ENCODE measurements at places on chromosomes 4 and X. TPM values are rescaled to one million over a fixed set of nuclear protein-coding genes. Genes with fewer than 3 reads are reported as not detected.

LEF1 gene
- 7.7 TPM for total RNA-seq

OTC gene
- not detected for total RNA-seq

DCK gene
- total RNA-seq = 13.8 TPM

CXCL11 gene
- not detected for total RNA-seq

ODAM gene
- not detected for total RNA-seq

GJB1 gene
- not detected for total RNA-seq

AMBN gene
- not detected for total RNA-seq

EVC gene
- total RNA-seq = 69.1 TPM

TMEM47 gene
- total RNA-seq = 85.7 TPM

GC gene
- total RNA-seq = not detected

ZCCHC12 gene
- total RNA-seq = not detected

KLKB1 gene
- not detected for total RNA-seq

CT45A1 gene
- total RNA-seq = not detected

DNA sequence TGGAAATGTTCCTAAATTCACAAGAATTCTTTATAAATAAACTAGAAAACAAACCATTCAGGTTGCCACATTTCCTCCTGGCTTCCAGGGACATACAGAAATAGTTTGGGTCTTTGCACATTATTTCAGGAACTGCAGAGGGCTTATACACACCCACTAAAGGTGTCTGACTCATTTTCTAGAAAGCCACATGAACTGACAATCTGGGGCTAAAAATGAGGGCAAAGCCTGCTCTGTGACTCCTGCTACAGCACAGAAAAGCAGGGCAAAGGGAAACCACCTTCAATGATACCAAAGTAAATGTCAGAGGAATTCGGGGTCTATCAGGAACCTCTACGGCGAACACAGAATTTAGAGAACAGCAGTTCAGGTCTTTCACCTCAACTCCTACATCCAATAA is 112.2 kb upstream of the MAP3K15 start:
- no peak for DNase-seq

DNA sequence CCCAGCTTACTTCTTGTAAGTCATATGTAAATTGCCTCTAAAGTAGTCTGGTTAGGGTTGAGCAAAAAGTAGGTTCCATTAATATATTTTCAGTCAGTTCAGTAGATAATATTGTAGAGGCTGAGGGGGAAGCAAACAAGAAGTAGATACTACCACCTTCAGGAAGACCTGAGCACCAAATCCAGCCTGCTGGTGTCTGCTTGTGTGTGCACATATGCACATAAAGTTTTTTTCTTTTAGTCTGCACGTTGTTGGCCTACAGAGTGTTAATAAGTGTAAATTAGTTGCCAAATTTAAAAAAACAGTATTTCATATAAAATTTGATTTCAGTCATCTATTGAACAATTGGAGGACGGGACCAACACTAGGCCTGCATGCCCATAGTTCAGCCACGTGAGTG is 76.7 kb downstream of the CCKAR start:
- DNase-seq = no peak

DNA sequence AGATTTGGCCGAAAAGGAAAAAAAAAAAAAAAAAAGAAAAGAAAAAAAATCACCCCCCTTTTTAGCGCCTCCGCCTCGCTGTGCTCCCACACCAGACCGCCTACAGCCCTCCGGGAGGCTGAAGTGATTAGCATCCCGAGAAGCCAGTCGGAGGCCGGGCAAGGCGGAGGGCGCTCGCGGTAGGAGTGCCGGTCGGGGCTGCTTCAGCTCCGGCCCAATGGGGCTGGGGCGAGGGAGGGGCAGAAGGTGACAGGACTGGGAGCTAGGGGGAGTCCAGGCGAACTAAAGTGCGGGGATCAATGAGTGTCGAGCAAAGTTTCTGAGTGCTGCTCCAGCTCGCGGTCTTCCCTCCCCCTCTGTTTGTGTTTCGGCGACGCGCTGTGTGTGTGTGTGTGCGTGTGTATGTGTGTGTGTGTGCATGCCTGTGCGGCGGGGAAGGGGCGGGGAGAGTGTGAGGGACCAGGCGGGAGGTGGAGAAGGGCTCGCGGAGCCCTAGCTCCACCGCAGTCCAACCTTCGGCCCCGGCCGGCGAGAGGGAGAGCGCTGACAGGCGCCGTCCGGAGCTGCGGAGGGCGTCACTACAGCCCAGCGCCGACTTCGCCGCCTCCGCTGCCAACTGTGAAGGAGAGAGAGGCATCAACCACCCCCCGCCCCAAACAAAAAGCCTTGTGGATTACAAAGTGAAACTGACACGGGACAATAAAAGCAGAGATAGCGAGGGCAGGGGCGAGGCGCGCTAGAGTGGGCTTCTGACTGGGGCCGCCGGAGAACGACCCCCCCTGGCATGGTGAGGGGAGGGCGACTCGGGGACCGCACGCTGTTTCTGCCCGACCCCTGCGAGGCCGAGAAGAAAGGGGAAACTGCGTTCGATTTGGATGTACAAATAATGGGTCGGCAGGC is at the start of gene FAT4:
Gene FAT4, plus strand, starts transcription at position 280 of the 900 bp plus-strand sequence. CDS start 1,457 bp downstream, outside the sequence.
- DNase-seq = peak; percentile 97

DNA sequence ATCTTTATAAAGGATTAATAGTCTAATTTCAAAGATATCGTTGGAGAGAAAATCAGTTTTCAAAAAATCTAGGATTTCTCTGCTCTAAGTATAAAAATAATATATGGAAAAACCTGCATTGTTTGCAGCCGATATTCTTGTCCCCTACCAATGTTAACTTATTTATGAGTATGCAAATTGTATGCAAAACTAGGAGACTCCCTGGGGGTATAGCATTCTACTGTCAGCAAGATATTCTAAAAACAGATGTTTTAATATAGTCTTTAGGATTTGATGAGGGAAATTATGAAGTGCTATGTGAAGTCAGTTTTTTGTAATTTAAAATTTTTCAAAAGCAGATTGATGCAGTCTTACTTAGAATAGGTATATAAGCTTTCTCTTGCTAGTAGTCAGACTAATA is 40.9 kb downstream of the GK2 start:
- DNase-seq = no peak

- DNase-seq = peak; percentile 45
Measured at GRCh38 chrX:139776599-139776998, 68.6 kb upstream of the MCF2 start.

- no peak for DNase-seq
Measured at GRCh38 chr4:34417160-34417559, 1827.2 kb downstream of the ARAP2 start.

DNA sequence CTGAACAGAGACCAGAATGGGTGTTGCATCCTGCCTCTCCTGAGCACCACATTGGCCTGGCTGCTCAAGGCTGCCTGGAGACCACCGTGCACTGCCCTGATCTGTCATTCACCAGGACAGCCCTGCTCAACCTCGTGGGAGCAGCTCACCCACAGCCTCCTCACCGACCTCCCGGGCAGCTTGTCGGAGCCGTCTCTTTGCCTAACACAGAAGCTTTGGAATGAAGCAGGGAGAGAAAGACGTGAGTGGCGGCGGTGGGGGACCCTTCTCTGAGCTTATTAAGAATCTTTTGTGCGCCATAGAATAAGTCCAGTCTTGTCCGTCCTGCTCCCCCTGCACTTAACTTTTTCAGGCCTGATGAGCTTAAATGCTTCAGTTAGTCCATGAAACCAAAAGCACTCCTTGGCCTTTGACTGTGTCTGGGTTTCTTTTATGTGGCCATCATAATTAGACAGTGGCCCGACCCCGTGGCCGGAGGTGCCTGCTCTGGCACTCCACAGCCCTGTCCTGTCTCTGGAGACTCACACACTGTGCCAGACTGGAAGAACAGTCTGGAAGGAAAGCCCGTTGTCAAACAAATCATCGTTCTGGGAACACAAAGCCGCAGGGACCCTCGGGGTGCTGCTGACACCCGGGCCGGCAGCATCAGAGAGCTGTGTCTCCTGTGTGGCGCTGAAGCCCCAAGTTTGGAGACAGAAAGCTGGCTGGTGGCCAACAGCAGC is 192.8 kb downstream of the BCOR start:
- no peak for DNase-seq

- peak; percentile 65 for DNase-seq
Measured at GRCh38 chr4:85798012-85798770, 323.2 kb downstream of the ARHGAP24 start.

DNA sequence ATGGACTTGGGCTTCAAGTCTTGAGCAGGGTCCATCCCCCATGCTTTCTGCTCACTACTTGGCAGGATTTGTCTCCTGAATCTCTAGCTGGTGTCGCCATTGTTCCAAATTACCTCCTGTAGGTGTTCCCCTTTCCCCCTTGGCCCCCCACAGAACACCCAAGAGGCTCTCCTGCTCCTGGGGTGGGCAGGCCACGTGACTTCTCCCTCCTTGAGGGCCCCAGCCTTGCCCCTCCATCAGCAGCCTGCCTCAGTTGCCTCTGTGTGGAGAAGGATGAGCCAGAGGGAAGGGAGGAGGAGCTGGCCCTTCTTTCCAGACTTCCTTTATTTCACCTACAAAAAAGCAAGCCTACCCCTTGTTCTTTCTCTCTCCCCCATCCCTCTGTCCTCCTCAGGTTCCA is 1.8 kb downstream of the GPR78 start:
- peak; percentile 67 for DNase-seq

- DNase-seq = no peak
Measured at GRCh38 chrX:130224810-130225209, 43.9 kb downstream of the ZNF280C start.

DNA sequence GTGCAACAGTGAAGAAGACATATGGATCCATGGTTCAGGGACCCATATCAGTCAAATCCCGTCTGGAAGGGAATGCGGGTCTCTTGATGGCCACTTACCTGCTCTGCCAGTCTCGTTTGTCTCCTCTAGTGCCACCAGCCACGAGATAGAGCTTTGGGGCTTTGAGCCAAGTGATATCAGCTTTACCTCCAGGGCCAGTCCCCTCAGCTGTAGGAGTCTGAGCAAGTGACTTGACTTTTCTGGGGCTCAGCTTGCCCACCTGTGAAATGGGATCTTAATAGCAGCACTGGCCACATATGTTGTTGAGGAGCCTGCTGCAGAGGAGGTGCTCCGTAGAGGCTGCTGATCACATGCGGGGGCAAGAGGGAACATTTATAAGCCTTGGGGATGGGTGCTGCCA is 1.2 kb downstream of the SLC2A9 start:
- no peak for DNase-seq

DNA sequence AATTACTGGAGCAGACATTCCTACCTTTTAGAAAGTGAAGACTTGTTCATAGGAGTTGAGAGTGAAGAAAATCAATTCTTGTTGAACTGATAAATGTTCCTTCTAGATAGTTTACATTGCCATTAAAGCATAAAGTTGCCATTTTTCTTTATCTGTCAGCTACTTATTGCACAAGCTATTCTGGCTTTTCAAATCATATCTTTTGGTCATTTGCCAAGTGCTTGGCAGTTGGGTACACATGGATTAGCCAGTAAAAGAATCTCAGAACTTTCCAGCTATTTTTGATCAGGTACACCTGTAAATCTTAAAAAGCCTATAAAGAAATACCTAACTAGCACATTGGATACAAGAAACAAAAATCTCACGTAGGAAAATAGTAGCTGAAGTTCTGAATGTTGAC is 56.4 kb upstream of the PNPLA4 start:
- no peak for DNase-seq

DNA sequence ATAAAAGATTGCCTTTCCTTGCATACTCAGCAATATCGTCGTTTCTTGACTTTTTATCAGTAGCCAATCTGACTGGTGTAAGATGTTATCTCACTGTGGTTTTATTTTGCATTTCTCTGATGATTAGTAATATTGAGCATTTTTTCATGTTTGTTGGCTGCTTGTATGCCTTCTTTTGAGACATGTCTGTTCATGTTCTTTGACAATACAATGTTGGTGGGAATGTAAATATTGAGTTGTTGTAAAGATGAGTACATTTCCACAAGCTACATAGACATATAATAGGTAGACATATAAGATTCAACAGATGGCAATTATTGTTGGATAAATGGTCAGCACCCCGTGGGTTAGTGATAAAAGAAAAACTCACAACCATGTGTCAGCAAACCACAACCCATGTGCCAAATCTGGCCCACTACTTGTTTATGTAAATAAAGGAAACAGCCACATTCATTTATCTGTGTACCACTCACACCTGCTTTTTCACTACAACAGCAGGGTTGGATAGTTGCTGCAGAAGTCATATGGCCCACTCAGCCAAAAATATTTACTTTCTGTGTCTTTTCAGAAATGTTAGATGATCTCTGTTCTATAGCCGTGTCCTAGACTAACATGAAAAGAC is 153.1 kb upstream of the VCX start:
- no peak for DNase-seq

GRCh38 chr4:169351872-169352271 is 81.1 kb upstream of the SH3RF1 start:
- DNase-seq = no peak

DNA sequence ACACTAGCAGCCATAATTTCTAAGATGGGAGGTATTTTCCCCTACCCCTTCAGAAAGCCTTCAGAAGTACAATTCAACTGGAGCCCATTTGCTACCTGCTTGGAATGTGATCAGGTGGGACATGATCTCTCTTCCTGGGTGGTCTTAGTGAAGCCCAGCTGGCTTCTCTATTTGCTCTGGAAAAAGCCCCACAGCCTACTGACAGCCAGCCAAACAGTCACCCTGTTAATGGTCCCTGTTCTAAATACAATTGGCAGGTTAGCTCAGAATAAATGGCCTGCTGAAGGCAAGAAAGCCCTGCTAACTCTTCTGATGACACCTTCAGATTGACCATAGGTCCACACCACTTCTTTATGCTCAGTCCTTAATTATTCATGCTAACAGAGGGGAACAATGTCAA is 39.9 kb downstream of the HS6ST2 start:
- DNase-seq = no peak

- no peak for DNase-seq
Measured at GRCh38 chr4:12304905-12305304, 876.2 kb upstream of the HS3ST1 start.

- DNase-seq = no peak
Measured at GRCh38 chr4:150123796-150124677, 45.8 kb downstream of the DCLK2 start.

GRCh38 chrX:77597090-77597489 is 149.9 kb downstream of the FGF16 start:
- peak; percentile 66 for DNase-seq
